DMS 273 treated with DMSO at 0.1 percent for 48 hours (cell line): ENCODE measurements at places on chromosomes 2 and 18.

DNA sequence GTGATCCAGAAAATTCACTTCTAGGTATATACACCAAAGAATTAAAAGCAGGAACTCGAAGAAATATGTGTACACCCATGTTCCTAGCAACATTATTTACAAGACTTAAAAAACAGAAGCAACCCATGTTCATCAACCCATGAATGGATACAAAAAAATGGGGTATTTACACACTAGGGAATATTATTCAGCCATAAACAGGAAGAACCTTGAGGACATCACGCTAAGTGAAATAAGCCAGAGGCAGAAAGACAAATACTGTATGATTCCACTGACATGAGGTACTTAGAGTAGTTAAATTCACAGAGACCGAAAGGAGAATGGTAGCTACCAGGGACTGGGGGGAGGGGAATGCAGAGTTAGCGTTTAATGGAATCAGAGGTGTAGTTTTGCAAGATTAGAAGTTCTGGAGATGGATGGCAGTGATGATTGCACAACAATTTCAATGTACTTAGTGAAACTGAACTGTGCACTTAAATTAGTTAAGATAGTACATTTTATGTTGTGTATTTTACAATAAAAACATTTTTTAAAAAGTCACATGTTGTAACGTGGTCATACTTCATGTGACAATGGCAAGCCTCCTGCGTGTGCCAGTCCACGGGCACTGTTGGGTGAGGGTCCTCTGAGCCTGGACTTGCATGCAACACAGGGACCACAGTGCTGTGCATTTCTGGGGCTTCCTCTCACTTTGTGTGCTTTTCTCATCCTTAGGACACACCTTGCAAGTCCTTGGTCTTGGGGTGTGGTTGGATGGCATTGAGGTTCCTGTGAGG, 206.1 kb upstream of the HDAC4 start:
- DNase-seq: no peak

DNA sequence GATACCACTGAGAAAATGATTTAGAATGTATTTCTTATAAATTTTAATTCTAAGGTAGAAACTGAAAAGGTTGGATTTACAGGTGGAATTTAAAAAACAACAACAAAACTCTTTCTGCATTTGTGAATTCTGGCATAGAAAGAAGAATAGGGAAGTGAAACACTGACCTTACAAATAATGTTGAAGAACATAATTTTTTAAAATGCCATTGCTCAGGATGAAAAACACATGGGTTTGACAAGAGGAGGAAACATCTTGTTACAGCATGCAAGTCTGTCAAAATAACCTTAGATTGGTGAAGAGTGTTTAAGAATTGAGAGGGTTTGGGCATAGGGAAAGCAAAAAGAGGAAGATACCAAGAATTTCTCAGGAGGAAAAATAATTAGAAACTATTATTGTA, 184.3 kb downstream of the UBE2E3 start:
- no peak for DNase-seq

DNA sequence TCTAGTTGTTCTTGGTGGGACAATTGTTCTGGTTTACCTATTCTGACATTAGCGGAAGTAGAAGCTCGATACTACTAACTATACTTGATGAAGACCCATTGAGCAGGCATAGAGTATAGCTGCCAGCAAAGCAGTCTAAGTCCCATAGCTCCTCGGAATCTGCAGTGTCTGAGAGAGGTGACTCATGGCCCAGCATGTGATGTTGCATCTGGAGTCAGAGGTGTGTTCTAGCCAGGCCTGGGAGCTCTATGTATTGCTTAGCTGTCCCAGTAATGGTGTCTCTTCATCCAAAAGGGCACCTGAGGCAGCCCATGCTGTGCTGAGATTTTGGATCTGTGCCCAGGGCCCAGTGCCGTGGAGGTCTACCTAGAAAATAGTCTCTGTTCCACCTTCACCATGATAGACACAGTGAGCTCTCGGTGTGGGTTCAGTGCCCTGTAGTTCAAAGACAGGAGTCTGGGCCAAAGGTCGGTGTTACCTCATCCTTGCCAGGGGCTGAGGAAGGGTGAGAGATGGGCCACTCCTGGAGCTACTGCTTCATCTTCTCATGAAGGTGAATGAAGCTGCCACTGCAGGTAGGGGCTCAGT, 47.3 kb downstream of the MEX3C start:
- DNase-seq: no peak

GRCh38 chr2:100886085-100886484, 66.1 kb downstream of the NPAS2 start:
- no peak for DNase-seq

- no peak for DNase-seq
These were observed 23.3 kb upstream of the FOSL2 start for GRCh38 chr2:28369358-28369757.

GRCh38 chr2:235116885-235117492, 165.2 kb downstream of the SH3BP4 start:
- DNase-seq: no peak

- no peak for DNase-seq
These were observed 438.8 kb upstream of the CDH20 start for GRCh38 chr18:60894254-60894945.

GRCh38 chr2:17355608-17356329, 162.5 kb downstream of the RAD51AP2 start:
- DNase-seq: no peak

DNA sequence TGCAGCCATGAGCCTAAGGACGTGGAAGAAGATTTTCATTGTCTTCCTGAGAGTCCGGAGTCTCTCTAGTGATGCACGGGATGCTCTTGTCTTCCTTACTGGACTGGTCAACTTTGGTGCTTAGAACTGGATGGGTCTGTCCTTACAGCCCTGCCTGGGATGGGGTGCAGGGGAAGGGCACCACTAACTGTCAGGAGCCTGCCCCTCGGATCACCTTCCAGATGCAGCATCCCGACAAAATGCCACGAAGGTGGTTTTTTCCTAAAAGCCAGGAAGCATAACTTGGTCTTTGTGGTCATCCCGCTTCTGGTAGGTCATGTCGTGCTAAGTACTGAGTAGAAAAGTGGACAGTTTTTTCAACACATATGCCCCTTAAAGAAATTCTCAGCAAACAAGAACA, 207.4 kb upstream of the TWIST2 start:
- no peak for DNase-seq

GRCh38 chr2:188524519-188525113, 232.9 kb downstream of the GULP1 start:
- DNase-seq: peak; percentile 19

DNA sequence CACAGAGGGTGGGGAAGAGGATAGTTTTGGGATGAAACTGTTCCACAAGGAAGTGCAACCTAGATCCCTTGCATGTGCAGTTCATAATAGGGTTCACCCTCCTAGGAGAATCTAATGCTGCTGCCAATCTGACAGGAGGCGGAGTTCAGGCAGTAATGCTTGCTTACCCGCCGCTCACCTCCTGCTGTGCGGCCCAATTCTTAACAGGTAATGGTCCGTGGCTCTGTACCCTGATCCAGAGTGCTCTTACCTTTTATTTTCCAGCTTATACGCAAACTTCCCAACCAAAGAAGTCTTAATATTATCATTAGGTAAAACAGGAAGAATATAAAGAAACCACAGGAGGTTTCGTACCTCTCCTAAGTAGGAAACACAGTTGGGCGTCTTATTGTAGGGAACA, 82.7 kb upstream of the CD302 start:
- no peak for DNase-seq

- no peak for DNase-seq
These were observed 450.8 kb downstream of the EIPR1 start for GRCh38 chr2:2926858-2927175.

DNA sequence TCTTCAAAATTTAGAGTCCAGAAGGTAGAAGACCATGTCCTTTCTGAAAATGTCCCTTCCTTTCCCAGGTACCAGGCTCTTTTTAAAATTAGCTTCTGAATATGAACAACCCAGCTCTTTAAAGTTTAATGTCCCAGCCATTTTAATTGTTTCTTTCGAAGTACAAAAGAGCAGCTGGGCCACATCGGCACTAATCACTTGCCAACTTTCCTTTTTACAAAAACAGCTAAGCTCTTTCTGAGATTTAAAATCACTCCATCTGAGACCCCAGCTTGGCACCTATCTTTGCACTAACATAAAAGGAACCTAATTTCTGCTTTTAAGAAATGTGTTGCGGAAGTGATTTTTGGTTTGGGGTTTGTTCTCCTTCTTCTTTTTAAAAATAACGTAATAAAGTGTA, 2.6 kb downstream of the BOD1L2 start:
- DNase-seq: no peak
